CD4-positive, alpha-beta T cell treated with Interleukin-1 beta for 1 hour (primary cell): ENCODE measurements at places on chromosomes 5 and 9.

DNA sequence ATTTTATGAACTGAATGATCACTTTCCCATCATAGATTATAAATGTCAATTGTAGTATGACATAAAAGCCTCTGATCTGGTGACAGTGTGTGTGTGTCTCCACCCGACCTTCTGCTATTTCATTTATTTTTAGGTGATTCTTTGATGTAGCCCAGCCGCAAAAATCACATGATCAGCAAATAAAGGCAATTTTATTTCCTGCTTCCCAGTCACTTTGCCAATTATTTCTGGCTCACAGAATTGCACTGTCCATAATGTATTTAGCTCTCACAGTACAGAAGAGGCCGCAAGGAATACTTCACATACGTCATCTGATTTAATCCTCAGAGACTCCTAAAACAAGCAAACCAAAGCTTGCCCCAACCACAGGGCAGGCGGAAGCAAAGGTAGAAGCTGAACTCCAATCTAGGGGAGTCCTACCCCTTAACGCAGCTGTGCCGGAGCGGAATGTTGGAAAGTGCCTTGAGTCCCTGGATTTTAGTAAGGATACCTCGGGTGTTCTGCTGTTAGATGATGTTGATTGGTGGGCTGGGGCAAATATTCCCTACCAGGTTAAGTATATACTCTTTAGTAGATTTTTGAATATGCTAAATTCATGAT is 384.0 kb upstream of the IRX4 start:
- DNase-seq = no peak

- no peak for DNase-seq
These were observed 19.8 kb upstream of the NTNG2 start for GRCh38 chr9:132141948-132142594.

DNA sequence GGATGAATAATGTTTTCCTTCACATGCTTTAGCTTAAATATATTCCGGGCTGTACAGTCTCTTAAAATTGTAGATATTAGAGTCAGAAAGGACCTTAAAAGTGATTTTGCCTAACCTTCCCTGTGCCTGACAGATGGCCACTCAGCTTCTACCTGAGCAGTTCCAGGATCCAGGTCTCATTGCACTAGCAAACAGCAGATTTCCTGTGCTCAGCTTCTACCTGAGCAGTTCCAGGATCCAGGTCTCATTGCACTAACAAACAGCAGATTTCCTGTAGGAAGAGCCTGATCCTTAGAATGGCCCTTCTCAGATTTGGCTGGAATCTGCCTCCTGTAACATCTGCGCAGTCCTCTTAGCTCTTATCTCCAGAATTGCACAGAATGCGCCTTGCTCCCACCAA is 219.8 kb downstream of the AOPEP start:
- no peak for DNase-seq

- DNase-seq = no peak
These were observed 55.6 kb upstream of the SPTLC1 start for GRCh38 chr9:92170848-92171247.

DNA sequence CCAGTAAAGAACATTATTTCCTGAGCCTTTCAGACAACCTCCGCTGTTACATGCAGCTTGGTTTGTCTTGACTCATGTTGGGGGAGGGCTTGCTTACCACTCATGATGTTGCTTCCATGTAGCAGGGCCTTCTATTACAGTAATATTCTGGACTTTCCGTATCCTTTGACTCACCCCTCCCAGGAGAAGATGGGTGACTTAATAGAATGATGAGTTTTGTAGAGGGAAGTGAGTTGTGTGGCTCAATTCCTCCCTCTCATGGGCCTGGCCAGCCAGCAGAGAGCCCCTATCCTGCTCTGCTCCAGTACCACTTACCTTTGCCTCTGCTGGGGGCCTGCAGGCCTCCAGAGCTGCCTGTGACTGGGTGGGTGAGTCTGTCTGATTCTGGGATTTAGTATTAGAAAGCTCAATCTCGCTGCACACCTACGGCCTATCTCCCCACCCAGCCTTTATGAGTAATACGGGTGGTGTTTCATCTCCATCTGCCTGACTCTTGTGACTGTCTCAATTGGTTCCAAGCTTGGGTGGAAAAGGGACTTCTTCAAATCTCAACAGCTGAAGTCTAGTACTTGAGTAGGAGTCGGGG is 52.6 kb upstream of the KLF9 start:
- DNase-seq = peak; percentile 3

DNA sequence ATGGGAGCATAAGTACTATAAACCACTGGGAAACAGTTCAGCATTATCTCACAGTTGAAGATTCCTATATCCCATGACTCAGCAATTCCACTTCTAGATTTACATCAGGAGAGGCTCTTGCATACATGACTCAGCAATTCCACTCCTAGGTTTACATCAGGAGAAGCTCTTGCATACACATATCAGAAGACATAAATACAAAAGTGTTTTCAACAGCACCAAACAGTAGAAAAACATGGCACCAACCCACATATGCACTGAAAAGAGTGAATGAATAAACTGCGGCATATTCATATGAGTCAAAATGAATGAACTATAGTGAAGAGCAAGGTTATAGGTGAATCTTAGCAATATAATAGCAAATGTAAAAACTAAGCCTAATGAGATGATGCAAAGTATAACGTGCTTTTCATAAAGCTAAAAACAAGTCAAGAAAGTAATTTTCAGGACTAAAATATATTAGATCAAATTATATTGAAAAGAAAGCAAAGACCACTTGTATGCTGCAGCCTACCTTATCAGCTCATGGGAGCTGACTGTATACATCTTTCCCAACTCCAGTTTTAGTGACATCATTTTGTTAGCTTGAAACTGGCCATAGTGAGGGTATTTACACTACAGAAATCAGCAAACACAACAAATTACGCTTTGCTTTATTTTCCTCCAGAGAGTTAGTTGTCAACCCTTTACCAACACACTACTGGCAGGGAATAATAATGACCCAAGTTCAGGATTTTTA is 95.8 kb downstream of the ANKRD18B start:
- DNase-seq = no peak

- DNase-seq = no peak
These were observed 31.5 kb downstream of the HMHB1 start for GRCh38 chr5:143843461-143843860.

- DNase-seq = no peak
These were observed 308.5 kb downstream of the MAT2B start for GRCh38 chr5:163813900-163814299.

DNA sequence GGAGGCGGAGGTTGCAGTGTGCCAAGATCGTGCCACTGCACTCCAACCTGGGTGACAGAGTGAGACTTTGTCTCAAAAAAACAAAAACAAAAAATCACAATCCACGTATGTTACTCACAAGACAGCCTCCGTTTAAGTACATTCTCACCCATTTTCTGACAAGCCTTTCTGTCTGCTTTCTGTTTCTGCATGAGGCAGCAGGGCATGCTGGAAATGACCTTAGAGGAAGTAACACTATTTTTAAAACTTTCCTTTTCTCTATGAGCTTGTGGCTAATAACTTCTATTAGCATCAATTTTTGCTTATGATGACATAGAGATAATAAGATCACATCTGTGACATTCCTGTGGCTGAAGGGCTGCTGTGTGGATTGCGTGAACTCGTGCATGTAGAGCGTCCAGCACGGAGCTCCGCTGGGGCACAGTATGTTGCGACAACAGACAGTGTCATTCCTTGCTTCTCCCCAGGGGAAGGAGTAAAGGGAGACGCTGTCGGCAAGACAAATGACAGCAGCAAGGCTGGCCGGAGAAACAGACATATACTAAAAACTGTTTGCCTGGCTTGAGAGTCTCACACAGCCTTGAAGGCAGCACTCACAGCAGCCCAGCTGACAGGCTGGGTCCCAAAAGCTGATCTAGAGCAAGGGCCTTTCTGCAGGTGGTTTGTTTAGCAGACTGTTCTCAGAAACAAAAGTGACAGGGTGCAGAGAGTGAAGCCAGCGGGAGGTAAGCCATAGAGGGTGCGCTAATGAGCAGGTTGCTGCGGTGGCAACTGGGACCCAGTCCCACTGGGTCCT is 1.6 kb downstream of the BTNL3 start:
- DNase-seq = no peak

DNA sequence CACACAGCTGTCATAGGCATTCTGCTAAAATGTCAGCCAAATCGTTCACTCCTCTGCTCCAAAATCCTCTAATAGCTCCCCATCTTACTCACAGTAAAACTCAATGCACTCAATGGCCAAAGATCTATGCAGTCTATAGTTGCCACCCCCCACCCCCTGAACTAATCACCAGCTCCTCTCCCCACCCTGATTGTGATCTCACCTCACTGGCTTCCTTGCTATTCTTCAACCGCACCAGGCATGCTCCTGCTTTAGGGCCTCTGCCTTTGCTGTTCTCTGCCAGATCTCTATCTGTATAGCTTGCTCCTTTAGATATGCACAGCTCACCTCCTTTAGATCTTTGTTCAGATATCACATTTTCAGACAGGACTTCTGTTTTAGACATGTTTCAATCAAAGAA is 33.2 kb upstream of the SNX2 start:
- no peak for DNase-seq

DNA sequence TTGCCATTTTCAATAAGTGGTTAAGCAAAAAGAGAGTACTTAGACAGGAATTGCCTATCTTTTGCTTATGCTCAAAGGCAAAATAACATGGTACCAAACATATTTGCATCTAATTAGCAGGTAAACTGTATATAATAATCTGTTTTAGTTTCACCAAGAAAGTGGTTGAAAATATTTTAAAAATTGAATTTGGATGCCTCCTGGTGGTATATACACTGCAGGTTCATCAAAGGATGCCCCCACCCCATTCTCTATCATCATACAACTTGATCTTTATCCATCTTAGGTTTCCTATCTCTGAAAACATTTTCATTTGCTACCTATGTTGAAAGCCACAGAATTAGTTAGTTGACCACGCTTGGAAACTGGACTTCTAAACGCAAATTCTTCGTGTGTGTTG is 47.0 kb upstream of the MROH2B start:
- no peak for DNase-seq
